ENCODE measurements at places on chromosomes 6 and 20.

GRCh38 chr6:35892482-35892881, 28.4 kb downstream of the SRPK1 start:
- DNase-seq: no peak

DNA sequence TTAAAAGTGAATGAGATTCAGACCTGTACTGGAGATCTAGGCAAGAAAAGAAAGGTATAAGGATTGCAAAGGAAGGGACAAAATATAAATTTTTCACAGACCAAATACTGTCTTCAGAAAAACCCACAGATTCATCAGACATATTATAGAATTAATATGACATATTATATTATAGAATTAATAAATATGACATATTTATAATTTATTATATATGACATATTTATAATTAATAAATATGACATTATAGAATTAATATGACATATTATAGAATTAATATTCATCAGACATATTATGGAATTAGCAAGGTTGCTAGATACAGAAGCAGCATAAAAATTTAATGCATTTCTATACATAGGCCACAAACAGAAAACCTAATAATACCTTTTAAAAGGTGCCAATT, 44.7 kb upstream of the GNRH2 start:
- no peak for DNase-seq

DNA sequence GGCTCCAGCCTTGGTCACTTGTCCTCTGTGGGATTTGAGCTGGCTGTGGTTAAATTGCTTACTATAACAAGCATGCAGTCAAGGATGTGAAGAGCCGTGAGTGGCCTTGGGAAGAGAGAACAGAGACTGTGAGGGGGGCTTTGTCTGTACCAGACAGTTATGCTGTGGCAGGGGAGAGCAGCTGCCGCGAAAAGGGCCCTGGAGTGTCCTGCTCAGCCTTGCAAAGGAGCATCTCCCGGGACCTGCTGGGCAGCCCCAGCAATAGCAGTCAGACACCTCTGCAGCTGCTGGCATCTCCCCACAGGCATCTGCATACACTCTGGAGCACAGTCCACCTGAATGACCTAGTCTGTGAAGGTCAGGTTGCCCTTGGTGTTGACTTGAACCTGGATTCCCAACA, 6.3 kb downstream of the EBF4 start:
- no peak for DNase-seq

DNA sequence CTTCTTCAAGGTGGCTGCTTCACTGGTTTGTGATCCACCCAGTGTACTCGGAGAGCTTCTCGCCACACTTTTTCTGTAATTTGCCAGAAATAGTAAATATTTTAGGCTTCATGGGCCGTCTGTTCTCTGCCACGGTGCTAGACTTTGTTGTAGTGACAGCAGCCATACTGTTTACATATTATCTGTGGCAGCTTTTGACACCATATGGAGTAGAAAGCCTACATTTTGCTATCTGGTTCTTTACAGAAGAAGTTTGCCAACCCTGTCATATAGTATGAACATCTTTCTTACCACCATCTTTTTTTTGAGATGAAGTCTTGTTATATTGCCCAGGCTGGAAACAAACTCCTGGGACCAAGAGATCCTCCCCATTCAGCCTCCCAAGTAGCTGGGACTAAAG, 32.5 kb downstream of the FAM209B start:
- no peak for DNase-seq

DNA sequence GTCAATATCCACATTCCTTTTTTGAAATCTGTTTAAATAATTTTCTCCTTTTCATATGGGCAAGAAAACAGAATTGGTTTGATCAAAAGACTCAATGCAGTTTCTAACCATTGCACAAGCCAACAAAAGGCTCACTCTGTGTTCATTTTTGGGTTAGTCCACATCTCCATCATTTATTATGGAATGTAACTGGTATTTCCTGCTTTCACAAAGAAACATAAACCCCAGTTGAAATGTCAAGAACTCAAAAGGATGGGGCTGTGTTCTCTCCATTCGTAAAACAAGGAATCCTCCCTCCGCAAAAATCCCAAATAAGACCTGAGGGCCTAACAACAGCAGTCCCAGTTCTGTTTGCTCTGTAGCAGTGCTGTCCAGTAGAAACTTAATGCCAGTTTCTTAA, 420.9 kb downstream of the GJA1 start:
- DNase-seq: no peak

DNA sequence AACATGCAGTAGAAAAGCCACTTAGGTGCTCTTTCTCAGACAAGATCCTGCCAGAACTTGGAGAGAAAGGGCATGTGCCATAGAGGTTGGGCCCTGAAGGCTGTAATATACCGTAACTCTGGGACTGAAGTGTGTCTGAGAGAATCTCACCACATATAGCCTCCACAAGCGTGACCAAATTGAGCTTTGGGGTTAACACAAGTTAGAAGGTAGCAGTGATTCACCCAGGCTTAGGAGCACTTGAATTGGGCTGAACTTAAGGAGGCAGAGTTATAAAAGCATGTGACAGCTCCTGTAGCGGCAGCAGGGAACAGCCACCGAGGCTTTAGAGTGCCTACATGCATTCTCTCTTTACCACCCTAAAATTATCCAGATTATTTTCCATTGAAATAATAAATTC, 361.6 kb downstream of the PHF3 start:
- DNase-seq: no peak

DNA sequence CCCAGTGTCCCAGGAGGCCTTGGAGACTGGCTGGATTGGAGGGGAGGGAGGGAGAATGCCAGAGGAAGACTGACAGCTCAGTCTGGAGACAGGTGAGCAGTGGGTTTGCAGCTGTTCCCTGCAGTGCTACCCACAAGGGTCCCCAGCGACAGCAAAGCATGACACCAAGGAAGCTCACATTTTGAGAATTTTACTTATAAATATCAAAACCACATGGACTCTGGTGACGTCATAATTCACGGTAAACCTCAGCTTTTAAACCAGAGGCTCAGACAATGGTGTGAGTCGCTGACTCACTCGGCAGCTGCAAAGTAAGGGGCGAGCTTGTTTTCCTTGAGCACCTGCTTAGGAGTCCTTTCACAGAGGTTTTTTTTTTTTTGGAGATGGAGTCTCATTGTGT, 65.2 kb downstream of the THBS2 start:
- no peak for DNase-seq

- DNase-seq: peak; percentile 40
Measured at GRCh38 chr6:28657769-28658465, 132.2 kb downstream of the GPX5 start.

DNA sequence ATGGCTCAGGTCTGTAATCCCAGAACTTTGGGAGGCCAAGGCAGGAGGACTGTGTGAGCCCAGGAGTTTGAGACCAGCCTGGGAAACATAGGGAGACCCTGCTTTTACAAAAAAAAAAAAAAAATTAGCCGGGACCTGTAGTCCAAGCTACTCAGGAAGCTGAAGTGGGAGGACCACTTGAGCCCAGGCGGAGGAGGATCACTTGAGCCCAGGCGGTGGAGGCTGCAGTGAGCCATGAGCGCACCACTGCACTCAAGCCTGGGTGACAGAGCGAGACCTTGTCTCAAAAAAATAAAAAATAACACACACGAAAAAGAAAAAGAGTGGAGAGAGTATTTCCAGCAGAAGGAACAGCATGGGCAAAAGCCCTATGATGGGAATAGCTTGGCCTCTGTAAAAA, 2.0 kb downstream of the TTLL9 start:
- DNase-seq: no peak

GRCh38 chr6:147080225-147080624, 124.0 kb upstream of the STXBP5 start:
- no peak for DNase-seq

DNA sequence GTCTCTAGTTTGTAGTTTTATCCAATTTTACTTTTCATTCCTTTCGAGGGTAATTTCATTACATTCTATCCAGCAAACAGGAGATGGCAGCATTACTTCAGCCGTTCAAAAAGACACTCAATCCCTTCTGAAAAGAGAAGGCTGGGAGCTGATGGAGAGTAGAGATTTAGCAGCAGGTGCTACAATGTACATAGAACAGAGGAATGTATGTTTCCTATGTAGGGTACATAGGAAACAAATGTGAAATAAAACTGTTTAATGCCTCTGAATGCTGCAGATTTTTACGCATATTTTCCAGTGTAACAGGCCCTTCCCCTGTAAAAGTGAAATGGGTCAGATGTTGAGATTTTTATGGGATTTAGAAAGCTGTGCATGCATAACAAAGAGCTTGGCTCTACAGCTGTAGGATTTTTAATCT, 16.0 kb downstream of the RPS12 start:
- DNase-seq: no peak

DNA sequence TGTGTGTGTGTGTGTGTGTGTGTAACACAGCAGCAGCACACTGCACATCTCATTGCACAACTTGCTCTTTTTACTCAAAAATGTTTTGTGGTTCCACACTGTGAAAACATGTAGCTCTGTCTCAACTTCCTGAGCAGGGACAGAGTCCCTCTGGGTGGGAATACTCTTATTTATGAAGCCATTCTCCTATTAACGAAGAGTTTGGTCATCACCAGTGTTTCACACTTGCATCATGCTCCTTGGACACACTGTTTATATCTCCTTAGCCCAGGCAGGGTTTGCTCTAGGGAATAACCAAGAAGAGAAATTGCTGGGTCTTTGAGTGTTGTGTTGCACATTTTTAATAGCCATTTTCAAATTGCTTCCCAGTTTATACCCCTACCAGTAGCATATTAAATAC, 53.6 kb downstream of the ZNF831 start:
- no peak for DNase-seq

- DNase-seq: no peak
Measured at GRCh38 chr6:150079604-150080003, 10.7 kb upstream of the ULBP3 start.

GRCh38 chr6:110137924-110138887, 41.3 kb downstream of the WASF1 start:
- no peak for DNase-seq

- no peak for DNase-seq
Measured at GRCh38 chr20:37365760-37366638, 20.1 kb downstream of the SRC start.

- DNase-seq: no peak
Measured at GRCh38 chr20:58633161-58634053, 17.7 kb upstream of the STX16 start.

DNA sequence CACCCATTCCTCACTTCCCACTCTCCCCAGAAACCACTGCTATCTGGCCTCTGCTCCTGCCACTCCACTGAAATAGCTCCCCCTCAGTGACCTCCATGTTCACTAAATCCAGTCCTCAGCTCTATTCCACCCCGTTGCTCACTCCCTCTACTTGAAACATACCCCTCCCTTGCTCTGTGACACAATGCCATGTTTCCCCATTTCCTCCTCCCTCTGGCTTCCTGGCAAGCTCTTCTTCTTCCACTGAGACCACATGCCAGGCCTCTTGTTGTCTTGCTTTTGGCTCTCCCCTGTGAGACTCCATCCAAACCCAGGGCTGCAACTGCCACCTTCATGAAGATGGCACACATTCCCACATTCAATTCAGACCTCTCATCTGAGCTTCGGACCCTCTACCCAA, 13.9 kb downstream of the TMEM151B start:
- DNase-seq: no peak

DNA sequence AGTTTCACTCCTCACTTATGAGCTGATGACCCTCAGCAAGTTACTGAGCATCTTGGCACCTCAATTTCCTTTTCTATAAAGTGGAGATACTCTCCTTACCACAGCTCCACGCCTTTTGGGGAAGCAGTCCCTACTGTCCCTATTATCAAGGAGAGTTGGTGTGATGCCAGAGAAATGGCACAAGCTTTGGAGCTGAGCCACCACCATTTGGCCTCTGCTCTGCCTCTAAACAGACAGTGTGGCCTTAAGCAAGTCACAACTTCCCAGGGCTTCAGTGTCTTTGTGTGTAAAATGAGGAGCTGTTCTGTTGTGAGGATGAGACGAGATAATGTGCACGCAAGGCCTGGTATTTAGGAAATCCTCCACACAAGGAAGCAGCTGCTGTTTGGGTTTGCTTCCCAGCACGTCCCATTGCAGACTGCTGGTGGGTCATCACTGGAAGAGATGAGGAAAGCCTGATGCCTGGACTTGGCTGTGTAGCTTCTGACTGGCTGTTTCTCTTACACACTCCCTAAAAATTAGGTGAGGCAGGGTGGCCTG, 18.5 kb downstream of the NSFL1C start:
- no peak for DNase-seq

DNA sequence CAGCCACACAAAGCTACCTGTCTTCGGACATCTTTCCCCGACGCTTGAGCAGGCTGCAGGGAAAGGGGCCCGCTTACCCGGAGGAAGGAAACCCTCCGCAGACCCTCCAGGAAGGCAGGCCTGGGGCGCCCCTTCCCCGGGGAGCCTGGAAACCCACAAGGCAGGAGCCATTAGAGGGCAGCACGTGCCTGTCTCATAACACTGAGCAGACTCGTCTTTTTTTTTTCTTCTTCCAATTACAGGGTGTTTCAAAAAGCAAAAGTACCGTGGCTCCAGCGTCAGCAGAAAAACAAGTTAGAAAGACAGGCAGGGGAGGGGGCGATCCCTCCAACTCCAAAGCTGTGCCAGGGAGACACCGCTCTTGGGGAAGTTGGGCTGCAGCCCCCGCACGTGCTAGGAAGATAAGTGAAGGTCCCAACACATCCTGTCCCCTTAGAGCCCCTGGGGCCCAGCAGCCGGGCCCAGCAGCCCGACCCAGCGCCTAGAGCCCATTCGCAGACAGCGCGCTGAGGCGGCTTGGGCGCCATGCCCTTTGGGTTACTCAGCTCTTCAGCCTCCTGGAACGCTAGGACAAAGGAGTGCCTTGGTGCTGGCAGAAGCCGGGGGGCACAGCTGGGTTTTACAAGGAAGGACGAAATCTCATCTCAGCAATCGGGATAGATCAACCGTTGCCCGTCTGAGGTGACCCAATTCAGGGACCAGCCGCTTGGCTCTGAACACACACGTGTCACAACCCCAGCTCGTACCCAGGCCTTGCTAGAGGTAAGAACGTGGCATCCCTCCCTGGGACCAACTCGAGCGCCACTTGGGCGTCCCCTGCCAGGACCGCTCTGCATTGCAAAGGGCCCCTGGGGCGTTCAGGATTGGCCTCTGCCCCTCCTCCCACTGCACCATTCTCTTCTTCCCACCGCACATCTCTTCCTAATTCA, 136.3 kb downstream of the LY86 start:
- DNase-seq: no peak

DNA sequence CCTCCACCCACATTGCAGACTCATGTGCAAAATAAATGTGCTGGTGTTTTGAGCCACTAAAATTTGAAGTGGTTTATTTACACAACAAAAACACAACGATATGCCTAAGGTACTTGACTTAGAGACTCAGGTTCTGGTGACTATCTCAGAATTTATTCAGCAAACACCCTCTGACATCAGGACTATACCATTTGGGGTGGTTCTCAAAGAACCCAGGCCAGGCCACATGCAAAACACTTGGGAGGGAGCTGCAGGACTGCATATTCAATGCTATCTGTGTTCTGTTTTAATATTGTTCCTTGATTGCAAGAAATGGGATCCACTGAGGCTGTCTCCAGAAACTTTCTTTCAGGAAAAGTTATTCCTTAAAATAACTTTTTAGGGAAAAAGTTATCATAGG, 91.6 kb downstream of the LINC00237 start:
- DNase-seq: no peak

GRCh38 chr6:89921691-89922090, 27.4 kb downstream of the GJA10 start:
- no peak for DNase-seq

- DNase-seq: no peak
Measured at GRCh38 chr6:33995309-33996119, 150.4 kb downstream of the GRM4 start.
